ENCODE measurements at places on chromosomes 11 and 22.

DNA sequence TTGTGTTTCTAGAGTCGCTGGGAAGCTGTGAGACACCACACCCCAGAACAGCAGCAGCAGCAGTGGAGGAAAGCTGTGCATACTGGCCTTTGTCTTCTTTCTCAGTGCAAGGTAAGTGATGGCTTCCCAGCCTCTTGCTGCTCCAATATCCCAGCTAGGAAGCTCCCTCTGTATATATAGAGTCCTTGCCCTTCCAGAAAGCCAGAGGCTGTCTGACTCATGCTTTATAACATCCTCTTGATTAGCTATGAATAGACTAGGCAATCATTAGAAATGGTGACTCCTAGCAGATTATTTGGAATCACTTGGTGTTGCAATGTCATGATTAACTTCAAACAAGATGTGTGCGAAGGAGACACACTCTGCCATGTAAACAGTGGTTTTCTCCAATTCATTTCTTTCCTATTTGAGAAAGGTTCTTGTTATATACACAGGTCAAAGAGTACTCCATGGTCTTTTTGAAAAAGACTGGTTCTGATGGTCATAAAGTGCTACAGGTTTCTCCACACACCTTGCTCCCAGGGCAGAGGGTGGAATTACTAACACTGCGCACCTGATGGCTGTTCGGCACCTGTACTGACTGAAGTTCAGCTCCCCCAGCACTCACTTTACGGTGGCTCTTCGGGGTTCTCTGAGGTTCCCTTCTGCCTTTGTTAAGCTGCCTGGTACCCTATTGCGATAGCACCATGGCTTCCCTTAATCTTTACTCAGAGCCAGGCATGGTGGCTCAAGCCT is at the start of gene MMP1:
TSS of gene MMP1 (minus strand) at position 149 of the 735 bp plus-strand sequence. CDS start at position 81, 68 bp downstream.
- ATAC-seq, result no peak

DNA sequence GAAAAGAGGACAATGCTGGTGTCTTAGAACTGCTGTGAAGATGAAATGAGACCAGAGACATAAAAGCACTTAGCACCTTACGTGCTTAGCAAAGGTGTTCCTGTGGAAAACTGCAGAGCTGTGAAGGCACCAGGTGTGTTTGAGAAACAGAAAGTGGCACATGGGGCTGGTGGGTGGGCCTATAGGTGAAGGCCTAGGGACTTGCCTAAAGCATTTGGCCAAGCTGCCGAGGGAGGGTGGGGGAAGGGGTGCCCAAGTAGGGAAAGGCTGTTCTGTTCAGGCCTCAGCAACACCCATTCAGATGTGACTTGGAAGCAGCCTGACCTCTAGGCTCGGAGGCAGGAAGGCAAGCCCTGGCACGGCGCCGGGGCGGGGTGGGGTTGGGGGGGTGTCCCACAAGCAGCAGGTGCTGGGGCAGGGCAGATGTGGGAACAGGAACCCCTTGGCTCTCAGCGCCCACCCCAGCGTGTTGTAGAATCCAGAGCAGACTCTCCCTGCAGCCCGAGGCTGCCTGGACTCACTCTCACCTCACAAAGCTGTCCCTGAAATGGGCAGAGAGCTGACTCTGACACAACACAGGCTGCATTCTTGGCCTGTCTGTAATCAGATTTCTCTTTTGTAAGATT is 366.7 kb upstream of the NARS2 start:
- no peak for ATAC-seq

DNA sequence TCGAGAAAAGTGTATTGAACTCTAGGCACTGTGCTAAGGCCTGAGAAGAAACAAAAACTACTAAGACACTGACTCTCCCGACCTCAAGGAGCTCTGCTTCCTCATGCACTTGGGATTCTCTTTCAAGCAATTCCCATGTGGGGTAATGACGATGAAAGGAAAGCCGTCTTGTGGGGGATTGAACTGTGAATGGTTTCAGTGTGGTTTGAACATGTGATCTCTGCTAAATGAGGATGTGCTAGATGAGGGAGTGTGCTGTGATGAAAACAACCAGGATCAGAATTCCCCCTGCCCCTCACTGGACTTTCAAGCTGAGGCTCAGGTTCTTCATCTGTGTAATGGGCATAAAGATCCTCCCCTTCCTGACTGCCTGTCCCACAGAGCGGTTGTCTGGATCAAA is 74.9 kb downstream of the DEPDC5 start:
- ATAC-seq, result no peak

DNA sequence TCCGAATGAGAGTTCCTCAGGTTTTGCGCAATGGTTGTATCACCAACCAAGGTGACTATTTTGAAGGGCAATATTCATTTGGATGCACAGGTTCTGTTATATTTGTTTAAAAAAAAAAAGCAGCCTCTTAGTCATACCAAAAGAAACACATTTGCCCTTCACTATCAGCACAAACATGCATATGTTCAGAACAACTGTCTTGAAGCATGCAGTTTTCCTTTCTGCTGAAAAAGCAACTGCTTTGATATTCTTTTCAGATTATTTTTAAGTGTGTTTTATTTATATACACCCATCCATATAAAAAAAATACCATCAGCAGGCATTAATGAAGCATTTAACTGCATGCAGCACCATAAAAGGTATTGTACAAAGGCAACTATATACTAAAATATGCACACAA is 67.8 kb downstream of the RBFOX2 start:
- ATAC-seq, result no peak

GRCh38 chr11:9719566-9720289 is 55.9 kb downstream of the SWAP70 start:
- no peak for ATAC-seq

- ATAC-seq, result no peak
Observed at GRCh38 chr11:130642994-130643393, 194.5 kb downstream of the ADAMTS15 start.

DNA sequence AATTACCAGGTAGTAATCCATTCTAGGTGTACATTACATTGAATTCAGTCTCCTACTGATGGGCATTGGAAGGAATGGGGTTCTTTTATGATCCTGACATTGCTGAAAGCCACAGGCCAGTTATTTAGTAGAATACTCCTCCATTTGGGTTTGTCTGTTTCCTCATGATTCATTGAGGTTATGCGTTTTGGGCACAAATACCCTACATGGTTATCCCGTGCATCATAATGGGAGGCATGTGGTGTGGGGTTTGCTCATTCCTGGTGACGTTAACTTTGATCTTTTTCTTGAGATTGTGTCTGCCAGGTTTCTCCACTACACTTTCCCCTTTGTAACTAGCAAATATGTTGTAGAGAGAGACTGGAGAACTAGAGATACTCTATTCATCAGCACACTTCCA is 5.5 kb downstream of the FOLR3 start:
- peak; percentile 93 for ATAC-seq

- ATAC-seq, result peak; percentile 32
Observed at GRCh38 chr11:66112601-66113499, 42.8 kb downstream of the PACS1 start.

- no peak for ATAC-seq
Observed at GRCh38 chr22:27851974-27852746, 50.6 kb upstream of the MN1 start.

GRCh38 chr22:37220543-37220981 is 8.3 kb upstream of the SSTR3 start:
- ATAC-seq, result no peak

DNA sequence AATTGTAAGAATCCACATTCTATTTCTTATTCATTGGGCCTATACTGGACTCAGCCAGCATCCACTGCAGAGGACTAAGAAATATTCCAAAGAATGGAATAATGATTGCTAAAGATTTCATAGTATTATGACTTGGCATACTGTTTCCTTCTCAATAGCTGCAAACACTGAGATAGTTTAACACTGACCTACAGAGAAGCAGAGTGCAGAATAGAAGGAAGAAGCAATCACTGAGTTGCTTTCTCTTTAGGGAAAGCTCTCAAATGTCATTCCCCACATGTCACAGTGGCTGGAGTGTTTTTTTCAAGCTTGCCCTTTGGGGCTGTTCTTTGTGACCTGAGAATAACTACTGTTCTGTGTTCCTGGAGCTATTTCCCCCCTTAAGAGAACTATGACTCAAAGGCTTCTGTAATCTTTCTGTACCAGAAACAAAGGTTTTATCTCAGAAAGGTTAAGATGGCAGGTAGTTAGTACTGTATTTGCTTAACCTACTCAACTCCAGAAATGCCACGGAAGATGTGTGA is 243.6 kb upstream of the LUZP2 start:
- no peak for ATAC-seq

DNA sequence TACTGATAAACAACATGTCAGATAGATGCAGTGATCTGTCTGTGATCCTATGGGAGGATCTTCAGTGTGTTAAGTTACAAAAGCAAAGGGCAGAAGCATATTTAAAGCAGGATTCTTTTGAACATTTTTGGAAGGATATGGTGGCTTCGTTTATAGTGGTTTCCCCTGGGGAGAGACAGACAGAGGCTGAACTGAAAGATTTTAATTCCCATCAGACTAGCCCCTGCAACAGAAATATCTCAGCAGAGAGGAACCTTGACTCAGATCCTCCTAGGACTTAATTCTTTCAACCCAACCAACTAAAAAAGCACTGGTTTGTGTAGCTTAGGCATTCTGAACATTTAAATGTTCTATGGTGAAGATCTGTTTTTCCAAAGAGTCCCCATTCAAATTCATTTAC is 5.7 kb downstream of the CLTCL1 start:
- no peak for ATAC-seq

DNA sequence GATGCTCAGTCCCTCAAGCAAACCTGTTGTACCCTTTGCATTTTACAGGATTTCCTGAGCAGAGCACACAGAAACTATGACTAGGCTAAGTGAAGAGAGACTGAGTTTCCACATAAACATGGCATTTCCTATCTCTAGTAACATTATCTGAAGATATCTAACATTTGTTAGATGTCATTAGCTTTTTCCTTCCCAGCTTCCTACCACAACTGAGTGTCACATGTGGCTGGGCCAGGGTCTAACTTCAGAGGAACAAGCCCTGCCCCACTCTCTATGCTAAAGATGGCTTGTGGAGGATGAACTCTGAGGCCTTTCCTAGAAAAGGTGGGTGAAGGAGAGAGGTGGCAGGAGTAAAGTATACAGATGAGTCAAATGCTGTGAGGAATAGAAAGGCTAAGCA is 16.5 kb downstream of the C22orf42 start:
- ATAC-seq, result peak; percentile 76

GRCh38 chr11:109422870-109423465 is 978 bp downstream of the C11orf87 start:
- no peak for ATAC-seq

DNA sequence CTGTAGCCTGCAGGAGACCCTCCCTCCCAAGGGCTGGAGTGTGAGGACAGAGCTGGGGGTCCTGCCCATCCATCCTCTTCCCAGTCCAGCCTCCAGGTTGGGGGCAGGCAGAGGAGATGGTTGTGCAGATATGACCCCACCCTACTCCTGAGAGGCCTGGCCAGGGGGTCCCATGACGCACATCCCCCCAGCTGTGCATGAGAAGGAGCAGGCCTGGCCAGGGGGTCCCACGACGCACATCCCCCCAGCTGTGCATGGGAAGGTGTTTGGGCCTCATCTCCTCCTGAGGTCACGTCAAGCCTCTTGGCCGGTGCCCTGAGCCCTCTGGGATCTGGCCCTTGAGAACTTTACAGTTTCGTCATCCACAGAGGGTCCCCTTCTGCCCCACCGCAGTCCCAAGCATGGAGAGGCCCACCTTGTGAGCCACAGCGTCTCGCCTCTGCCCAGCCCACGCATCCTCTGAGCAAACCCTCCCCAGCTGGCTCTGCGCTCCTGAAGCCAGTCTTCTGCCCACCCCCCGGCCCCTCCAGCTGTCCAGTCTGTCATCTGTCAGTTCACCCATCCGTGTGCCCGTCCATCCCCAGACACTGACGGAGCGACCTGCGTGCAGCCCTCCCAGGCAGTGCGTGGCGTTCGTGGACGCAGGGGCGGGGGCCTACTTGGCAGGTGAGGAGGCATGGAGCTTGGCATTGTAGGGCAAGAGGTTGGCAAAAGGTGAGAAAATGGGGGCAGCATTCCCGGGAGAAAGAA is 2.3 kb downstream of the ANO9 start:
- ATAC-seq, result no peak

DNA sequence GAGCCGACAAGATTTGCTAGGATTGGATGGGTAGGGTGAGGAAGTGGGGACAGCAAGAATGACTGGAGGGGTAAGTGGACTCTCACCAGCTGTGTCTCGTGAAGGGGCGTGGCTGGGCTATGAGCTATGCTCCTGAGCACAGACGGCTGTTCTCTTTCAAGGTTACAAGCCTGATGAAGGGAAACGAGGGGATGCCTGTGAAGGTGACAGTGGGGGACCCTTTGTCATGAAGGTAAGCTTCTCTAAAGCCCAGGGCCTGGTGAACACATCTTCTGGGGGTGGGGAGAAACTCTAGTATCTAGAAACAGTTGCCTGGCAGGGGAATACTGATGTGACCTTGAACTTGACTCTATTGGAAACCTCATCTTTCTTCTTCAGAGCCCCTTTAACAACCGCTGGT is 19.9 kb downstream of the F2 start:
- ATAC-seq, result no peak

GRCh38 chr11:67044496-67044895 is 12.2 kb upstream of the RHOD start:
- ATAC-seq, result no peak

- ATAC-seq, result no peak
Observed at GRCh38 chr11:111299101-111300026, 1.0 kb downstream of the POU2AF3 start.

DNA sequence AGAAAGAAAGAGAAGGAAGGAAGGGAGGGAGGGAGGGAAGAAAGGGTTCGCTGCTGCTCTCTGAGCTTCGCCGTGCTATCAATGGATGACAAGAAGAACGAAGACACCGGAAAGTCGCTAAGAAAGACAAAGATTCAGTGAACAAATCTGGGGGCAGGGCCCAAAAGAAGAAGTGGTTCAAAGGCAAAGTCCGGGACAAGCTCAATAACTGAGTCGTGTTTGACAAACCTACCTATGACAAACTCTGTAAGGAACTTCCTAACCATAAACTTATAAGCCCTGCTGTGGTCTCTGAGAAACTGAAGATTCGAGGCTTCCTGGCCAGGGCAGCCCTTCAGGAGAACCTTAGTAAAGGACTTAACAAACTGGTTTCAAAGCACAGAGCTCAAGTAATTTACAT is 2.9 kb upstream of the TTLL1 start:
- ATAC-seq, result no peak

- ATAC-seq, result no peak
Observed at GRCh38 chr22:24392218-24392931, 35.0 kb upstream of the ADORA2A start.

DNA sequence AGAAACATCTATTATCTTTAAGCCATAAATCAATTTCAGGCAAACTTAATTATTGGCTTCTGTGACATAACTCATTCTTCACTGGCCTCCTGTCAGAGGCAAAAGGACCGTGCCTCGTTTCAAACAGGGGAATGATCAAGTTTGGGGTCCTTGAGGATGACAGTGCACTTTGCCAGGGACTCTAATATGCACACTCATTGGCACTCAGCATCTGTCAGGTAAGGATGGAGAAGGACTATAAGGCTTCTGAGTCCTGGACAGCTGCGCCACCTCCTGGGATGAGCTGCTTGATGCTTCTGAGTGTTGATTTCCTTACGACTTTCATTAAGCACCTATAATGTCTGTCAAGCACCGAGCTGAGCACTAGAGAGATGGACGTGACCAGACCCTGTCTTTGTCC is 20.2 kb downstream of the BPIFC start:
- ATAC-seq, result no peak

- ATAC-seq, result no peak
Observed at GRCh38 chr11:67387069-67387468, 4.7 kb upstream of the RAD9A start.

- ATAC-seq, result no peak
Observed at GRCh38 chr11:78841456-78842060, 266.9 kb upstream of the NARS2 start.
